KBM-7 (cell line): ENCODE measurements at places on chromosomes 11 and 22.

DNA sequence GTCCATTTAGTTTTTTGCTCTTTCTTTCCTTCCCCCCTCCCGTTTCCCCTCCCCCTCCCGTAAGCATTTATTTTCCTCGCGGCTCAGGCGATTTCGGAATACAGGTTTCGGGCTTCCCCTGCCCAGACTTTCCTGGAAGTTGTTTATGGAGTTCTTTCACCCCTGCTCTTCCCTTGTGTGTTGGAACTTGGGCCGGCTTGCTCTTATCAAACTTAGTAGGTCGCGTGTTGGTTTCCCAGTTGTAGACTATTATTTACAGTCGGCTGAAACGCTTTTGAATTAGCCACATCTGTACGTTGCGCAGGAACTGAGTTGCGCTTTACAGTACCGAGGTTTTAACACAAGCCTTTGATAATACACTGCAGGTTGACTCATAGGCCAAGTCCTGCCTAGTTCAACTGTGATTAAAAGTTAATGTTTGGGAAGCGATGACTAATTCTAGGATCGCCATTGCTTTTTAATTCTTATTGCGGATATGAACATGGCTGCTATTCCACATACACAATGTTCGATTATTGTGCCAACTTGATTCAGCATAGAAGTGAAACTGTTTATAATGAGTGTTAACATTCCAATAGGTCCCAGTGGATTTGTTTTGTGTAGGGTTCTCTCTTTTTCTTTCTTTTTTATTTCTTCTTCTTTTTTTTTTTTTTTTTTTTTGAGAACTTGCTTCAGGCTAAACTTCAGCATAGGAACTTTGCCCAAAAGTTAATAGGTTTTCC, 1.7 kb downstream of the YAP1 start:
- DNase-seq, result no peak

DNA sequence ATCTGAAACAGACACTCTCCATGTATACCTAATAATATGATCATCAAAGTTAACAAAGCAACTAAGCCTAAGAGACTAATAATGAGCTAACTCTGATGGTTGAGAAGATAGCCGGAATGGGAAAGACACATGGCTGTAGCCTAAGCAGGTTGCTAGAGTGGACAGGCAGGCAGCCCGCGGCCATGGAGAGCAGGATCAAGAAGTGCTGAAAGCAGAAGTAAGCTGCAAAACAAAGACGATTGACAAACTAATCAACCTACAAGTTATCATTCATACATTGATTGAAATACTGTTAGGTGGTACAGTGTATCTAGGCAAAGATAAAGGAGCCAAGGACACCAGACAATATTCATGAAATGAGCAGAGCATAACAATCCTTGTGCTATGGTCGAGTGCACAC, 29.3 kb downstream of the SLN start:
- no peak for DNase-seq

GRCh38 chr22:22691055-22691454, 46.6 kb downstream of the GGTLC2 start:
- no peak for DNase-seq

DNA sequence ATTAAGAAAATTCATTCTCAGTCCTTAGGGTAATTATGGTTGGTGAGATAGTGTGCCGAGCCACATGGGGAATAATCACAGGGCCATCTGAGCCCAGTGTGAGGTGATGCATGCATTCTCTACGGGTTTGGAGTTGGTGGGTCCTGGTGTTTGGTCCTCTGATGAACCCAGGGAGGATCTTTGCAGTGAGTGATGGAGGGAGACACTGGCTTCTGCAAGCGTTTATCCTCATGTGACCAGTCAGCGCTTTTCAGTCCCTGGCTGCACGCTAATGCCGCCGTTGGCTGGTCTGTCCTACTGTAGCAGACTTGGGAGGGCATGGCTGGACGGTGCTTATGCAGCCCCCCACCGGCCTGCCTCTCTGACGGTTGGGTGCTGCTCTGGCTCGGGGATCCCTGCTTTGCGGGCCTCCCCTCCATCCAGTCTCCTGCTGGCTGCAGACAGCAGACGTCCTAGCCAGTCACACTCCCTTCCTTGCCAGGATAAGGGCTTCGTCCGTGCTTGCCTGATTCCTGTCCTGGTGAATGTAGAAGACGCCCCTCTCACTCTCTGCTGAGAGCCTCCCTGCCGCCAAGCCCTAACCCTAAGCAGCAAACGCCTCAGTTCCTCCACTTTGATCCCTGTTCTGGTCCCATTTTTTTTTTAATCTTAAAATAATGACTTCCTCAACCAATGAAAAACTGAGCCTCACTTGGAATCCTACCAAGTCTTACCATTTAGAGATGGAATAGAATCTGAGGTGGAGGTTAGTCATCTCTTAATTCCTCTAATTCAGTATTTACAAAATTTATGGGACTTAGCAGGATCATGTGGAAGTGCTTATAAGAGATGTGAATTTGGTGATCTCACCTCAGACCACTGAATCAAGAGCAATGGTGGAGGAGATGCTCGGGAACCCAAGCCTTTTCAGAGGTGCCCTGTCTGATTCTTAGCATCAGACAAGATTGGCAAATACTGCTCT, 143.7 kb upstream of the SORL1-AS1 start:
- DNase-seq, result no peak

GRCh38 chr11:66183494-66184048, 84.9 kb upstream of the RAB1B start:
- peak; percentile 13 for DNase-seq

DNA sequence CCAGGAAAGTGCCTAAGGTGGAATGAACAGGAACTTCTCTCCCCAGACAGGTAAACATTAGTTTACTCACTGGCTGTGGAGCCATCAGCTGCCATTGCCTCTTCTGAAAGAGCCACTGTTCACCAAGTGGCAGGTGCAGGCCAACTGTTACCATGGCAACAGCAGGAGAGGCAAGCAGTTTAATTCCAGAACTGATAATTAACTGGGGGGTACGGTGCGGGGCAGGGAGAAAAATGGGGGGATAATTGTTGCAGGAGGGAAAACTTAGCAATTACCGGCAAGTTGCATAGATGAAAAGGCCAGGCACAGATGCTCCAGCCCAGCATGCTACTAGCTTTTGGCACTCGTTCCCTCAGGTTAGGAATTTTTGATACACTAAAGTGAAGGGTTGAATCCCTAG, 85.1 kb downstream of the TRIM44 start:
- no peak for DNase-seq

DNA sequence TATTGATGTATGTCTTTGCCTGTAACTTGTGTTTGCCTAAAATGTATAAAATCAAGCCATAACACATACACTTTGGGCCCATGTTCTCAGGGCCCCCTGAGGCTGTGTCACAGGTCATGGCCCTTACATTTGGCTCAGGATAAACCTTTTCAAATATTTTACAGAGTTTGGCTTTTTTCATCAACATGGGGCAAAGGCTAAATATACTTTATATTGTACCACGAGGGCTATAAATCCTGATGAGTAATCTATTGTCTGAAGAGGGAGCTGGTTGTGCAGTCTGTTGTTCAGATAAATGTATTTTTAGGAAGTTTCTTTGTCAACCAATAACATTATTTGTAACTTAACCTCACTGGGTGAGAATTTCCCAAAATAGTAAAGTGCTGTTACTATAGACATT, 404.6 kb upstream of the DDI1 start:
- DNase-seq, result no peak

GRCh38 chr11:46913484-46913883, 4.9 kb downstream of the LRP4 start:
- DNase-seq, result no peak

GRCh38 chr11:128733440-128734102, 39.7 kb downstream of the FLI1 start:
- no peak for DNase-seq

- no peak for DNase-seq
These were observed 2.3 kb downstream of the GPHA2 start for GRCh38 chr11:64933213-64933934.

DNA sequence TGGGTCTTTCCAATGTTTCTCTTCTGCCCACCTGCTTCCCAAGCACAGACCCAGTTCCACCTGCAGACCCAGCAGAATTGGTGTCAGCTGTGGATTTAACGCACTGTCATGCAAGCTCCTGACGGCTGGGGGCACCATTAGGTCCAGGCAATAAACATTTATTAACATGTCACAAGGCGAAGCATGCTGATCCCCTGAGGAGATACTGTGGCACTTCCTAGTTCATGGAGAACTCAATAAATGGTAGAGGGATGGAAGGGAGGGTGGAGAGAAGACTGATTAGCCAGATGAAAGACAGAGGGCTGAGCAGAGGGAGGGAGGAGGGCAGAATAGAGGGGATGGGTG, 68.3 kb upstream of the TSPAN18 start:
- peak; percentile 14 for DNase-seq

- no peak for DNase-seq
These were observed 85.0 kb upstream of the SEPTIN5 start for GRCh38 chr22:19629331-19629719.

DNA sequence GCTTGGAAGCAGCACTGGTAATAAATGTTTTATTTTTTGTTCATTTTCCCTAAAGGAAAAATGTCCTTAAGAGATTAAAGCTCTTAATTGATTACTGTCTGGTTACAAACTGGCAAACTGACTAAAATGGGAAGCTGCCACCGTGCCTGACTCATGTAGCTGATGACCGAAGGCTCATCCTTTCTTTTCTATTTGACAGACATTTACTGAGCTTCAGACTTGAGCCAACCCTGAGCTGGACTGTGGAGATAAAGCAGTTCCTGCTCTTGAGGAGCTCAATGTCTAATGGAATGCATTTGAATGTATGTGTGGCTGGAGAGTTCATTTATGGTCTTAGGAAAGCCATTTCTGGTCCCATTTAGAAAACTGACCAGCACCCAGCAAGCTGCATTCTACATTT, 91.3 kb downstream of the RNF169 start:
- DNase-seq, result no peak

DNA sequence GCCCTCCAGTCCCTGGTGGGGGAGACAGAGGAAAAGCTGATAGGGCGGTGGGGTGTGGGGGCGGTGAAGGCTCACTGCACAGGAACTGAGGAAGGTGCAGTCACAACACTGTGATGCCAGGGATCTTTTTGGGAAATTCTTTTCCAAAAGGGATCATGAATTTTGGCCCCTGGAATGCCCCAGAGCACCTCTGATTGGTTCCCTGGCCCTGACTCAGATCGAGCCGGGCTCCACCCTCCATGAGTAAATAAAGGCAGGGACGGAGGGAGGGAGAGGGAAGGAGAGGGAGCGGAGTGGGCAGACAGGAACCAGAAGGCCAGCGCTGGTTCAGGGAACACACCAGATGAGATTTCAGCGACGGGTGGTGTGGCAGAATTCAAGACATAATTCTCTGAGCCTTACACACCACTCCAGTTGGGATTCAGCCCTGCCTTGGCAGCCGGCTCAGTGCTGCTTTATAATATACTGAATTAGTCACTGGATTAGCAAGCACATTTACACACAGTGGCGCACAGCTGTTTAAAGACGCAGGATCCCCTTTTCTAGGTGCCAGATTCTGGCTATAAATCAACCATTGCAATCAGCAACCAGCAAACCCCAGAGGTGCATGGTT, 80.3 kb downstream of the ETS1 start:
- no peak for DNase-seq

DNA sequence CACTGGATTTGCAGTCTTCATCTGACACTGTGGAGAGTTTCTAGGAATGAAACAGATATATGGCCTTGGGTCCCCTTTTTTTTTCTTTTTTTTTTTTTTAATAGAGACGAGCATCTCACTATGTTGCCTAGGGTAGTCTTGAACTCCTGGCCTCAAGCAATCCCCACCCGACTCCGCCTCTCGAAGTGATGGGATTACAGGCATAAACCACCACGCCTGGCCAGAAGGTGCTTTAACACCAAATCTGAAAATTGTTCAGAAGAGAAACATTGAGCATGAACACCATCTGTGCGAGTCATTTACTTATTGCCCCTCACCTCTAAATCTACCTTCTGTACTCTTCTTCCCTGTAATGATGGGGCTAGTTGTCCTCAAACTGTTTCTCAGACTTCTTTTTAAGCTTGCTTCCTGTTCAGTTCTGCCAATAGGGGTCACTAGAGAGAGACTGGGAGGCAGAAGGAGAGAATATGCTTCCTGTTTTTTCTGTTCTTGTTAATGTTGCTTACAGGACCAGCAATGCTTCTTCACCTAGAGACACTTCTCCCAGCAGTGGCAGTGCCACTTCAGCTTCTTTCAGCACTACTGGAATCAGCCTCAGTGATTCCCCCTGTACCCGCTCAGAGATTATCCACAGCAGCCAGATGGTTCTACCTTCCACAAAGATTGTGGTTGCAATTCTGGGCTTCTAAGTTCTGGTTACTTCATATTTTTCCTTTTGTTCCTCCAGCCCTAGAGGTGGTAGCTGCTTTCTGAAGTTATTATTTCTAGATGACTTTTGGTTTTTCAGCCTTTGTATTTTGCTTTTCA, 20.8 kb upstream of the ZBED5 start:
- peak; percentile 92 for DNase-seq

DNA sequence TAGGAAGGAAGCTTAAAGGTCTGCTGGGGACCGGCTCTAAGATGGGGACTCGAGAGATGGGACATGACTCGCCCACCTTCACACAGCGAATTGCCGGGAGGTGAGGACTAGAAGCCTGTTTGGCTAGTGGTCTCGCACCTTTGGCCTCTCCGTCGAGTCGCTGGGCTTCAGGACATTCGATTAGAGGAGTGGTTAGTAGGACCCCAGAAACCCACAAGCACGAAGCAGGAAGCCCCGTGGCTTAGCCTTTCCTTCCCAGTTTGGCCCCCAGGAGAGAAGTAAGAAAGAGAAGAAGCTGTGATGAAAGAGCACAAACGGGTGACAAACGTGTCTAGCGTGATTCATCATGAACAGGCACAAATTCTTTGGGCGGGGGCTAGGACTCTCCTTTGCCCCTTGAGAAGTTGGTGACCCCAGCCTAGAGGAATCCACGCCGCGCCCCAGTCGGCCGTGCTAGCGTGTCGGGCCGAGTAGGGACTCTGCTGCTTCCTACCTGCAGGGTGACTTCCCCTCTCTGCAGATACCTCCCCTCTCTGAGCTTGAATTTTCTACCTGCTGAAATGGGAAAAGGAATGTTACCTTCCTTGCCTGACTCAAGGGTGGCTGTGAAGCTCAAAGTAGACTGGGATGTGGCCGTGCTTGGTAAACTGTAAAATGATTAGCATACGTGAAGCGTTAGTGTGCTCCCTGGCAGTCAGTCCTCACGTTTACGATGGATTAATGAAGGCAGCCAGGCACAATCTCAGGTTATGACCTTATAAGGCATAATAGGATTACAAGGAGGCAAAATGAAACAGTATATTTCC, 1.1 kb upstream of the ADM start:
- peak; percentile 60 for DNase-seq
